Breast epithelium (tissue), 4 donors: ENCODE measurements at places on chromosomes 7 and 10. TPM values are rescaled to one million over a fixed set of nuclear protein-coding genes. Genes with fewer than 3 reads are reported as not detected.

GRCh38 chr10:3701491-3701890 is 83.5 kb downstream of the KLF6 start:
- no peak overlapping the region for H3K4me3 ChIP-seq
- no peaks in the 10 kb centered on the region for H3K36me3 ChIP-seq
- no peaks in the 10 kb centered on the region for H3K4me1 ChIP-seq
- no peaks in the 10 kb centered on the region for H3K27me3 ChIP-seq
- DNase-seq: no peak

DNA sequence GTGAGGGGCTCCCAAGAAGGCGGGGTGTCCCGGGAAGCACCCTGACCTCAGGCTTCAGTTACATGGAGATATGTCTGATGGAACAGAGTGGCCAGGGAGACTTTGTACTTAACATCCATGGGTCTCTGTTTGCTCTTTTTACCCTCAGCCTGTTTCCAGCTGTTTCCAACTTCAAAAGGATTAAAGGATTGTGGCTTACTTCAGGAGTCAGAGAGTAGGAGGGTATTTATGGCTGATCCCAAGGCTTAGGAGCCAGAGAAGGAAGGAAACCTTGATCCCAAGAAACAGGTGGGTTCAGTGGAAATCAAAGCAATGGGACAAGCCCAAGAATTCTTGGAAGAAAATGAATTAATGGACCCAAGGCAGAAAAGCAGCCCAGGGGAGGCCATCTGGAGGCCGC is 37.7 kb upstream of the ZNF438 start:
- no peaks in the 10 kb centered on the region for H3K36me3 ChIP-seq
- H3K27me3 ChIP-seq: no peaks in the 10 kb centered on the region
- H3K4me3 ChIP-seq: no peak overlapping the region
- no peaks in the 10 kb centered on the region for H3K4me1 ChIP-seq
- no peak overlapping the region for H3K27ac ChIP-seq

DNA sequence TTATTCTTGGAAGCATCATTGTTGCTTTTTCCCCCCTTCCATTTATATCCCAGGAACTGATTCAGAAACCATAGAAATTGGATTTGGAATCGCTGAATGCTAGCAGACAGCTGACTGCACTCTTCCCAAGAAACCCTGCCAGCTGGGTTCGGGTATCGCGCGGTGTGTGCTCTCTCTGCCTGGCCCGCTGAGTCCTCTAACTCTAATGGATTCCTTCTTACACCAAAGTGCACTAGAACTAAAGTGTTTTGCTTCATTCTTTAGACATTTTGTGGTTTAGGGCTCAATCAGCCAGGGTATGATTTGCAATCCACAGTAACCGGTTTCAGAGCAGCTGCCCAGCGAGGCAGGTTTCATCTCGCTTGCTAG is 92.2 kb downstream of the EGFR start:
- H3K4me3 ChIP-seq: peak overlapping the region; percentile 39
- peak overlapping the region; percentile 64 for H3K27ac ChIP-seq
- peaks cover 4% of the 10 kb centered on the region for H3K4me1 ChIP-seq
- H3K36me3 ChIP-seq: no peaks in the 10 kb centered on the region
- no peak for DNase-seq

Gene NKX2-3
- 0.15 TPM for total RNA-seq
